Esophagus muscularis mucosa (tissue), 4 donors: ENCODE measurements at places on chromosomes 6 and 20. TPM values are rescaled to one million over a fixed set of nuclear protein-coding genes. Genes with fewer than 3 reads are reported as not detected.
A peak's percentile ranks its signal among the peaks of the same experiment; 100 is the strongest.

Gene FNDC11
- total RNA-seq, result 0.39 TPM

Gene DEFB132
- total RNA-seq, result not detected

Gene SLC22A23
- total RNA-seq, result 7.6 TPM

- peaks cover 28% of the 10 kb centered on the region for H3K36me3 ChIP-seq
- H3K27ac ChIP-seq, result no peak overlapping the region
- no peaks in the 10 kb centered on the region for H3K4me1 ChIP-seq
These were observed 80.4 kb downstream of the POPDC3 start for GRCh38 chr6:105099371-105099770.

- no peak overlapping the region for H3K4me3 ChIP-seq
- no peaks in the 10 kb centered on the region for H3K36me3 ChIP-seq
- DNase-seq, result no peak
- no peaks in the 10 kb centered on the region for H3K27me3 ChIP-seq
These were observed 293.6 kb upstream of the PRND start for GRCh38 chr20:4427940-4428586.

- H3K27ac ChIP-seq, result peak overlapping the region; percentile 98
- no peaks in the 10 kb centered on the region for H3K27me3 ChIP-seq
- no peaks in the 10 kb centered on the region for H3K36me3 ChIP-seq
- peaks cover 16% of the 10 kb centered on the region for H3K4me1 ChIP-seq
These were observed 86.6 kb downstream of the HFE start for GRCh38 chr6:26173836-26174145.

- H3K4me3 ChIP-seq, result no peak overlapping the region
- no peaks in the 10 kb centered on the region for H3K36me3 ChIP-seq
- no peak overlapping the region for H3K27ac ChIP-seq
- no peak for DNase-seq
These were observed 191.7 kb upstream of the RIN2 start for GRCh38 chr20:19566226-19566945.

DNA sequence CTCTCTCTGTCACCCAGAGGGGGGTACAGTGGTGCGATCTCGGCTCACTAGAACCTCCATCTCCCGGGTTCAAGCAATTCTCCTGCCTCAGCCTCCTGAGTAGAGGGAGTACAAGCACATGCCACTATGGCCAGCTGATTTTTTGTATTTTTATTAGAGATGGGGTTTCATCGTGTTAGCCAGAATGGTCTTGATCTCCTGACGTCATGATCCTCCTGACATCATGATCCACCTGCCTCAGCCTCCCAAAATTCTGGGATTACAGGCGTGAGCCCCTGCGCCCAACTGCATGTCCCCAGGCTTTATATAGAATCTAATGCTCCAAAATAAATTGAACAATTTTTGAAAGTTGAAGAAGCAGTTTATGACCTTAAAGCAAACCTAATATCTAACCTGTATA, 7.0 kb upstream of the CRISP2 start:
- no peaks in the 10 kb centered on the region for H3K4me1 ChIP-seq
- H3K36me3 ChIP-seq, result no peaks in the 10 kb centered on the region
- H3K27ac ChIP-seq, result no peak overlapping the region
- no peaks in the 10 kb centered on the region for H3K27me3 ChIP-seq
